T1000 (cell line): ENCODE measurements at places on chromosomes 7 and 10.

- peak; percentile 11 for DNase-seq
Observed at GRCh38 chr7:70143075-70144044, 545.1 kb downstream of the AUTS2 start.

DNA sequence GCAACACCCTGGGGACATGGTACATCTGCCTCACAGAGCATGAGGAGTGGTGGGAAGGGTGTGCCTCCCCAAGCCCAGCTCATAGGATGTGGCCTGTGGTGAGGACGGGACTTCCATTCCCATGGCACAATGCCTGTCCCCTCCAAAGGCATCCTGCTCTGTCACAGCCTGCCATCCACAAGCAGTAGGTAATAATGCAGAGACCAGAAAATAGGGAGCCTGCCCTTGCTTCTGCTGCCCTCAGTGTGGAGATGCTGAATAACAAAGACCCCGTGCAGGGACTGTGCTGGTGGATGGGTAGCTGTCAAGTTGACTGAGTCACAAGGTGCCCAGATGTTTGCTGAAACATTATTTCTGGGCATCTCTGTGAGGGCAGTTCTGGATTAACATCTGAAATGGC is 199.9 kb upstream of the GRB10 start:
- DNase-seq = no peak

- no peak for DNase-seq
Observed at GRCh38 chr10:100877461-100877850, 35.3 kb upstream of the SLF2 start.

DNA sequence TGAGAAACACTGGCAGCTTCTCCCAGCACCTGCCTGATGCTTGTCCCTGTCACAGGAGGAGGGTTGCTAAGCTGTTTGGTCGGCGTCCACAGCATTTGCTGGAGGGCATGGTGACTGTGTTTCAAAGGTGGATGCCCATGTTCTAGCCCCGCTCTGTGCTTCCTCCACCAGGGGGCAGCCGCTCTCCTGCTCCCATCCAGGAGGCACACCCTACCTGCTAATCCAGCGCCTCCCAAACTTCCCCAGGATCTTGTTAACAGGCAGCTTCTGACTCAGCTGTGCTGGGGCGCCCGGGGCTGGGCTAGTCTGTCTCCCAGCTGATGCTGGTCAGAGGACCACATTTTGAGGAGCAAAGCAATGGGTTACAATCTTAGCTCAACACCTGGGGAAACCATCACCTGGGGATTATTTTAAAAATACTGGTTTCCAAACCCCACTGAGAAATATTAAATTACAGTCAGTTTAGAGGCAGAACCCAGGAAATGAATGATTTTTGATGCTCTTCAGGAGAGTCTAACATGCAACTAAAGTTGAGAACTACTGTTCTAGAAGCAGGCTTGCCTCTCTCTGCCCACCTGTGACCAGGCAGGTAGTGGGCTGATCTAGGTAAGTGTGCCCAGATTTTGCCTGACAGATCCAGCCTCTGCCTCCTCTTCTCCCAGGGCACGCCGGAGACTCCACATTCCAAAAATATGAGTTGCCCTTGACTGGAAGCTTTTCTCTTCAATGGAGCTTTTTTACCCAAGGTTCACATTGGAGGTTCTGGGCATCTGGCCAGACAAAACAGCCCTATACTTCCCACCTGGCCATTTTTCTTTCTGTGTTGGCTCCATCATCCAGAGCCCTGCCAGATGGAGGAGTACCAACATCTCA is 92.7 kb upstream of the GPR26 start:
- DNase-seq = no peak

DNA sequence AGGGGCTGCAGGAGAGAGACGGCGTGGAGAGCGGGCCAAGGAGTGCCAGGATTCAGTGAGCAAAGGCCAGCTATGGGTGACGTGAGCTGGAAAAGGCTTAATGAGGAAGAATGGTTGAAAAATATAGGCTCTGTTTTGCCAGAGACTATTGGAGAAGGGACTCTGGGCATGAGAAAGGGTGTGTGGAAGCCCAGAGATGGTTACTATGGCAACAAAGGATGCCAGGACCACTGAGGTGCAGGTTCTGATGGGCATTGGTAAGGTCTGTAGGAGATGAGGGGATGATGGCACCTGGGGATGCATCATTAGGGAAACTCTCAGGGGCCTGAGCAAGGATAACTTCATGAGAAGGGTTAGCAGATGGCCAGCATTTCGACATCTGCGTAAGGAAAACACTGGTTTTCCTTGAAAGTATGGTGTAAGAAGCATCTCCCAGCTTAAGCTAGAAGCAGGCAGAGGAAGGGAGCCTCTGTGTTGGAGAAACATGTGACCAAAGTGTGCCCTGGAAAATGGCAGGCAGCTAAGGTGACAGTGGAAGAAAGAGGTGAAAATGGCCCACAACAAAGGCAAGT is 21.6 kb upstream of the FAM180A start:
- DNase-seq = no peak

DNA sequence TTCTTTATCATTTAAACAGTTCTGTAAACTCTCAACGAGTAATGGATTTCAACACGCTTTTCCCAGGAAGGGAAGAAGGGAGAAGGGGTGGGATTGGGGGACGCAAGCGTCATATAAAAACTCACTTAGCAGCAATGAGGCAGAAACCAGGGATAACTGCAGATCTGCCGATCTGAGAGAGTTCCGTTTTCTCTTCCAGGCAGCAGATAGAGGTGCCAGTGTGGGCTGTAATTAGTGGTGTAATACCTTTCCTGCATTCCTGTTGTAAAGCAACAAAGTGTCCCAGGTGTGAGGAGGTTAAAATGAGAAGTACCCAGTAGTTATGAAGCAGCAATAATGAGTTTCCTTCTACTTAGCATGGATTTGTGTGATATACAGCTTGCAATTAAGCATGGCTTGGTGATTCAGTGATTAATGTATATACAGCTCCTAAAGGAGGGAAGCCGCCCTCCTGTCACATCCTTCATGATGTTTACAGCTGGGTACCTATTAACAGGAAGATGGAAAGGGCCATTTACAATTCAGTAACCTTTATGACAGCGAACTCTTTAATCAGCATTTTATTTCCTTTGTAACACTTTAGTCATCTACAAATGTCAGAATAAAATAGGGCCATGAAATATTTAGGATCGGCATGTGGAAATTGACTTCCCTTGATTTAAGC is 271.9 kb downstream of the LRMDA start:
- DNase-seq = no peak

DNA sequence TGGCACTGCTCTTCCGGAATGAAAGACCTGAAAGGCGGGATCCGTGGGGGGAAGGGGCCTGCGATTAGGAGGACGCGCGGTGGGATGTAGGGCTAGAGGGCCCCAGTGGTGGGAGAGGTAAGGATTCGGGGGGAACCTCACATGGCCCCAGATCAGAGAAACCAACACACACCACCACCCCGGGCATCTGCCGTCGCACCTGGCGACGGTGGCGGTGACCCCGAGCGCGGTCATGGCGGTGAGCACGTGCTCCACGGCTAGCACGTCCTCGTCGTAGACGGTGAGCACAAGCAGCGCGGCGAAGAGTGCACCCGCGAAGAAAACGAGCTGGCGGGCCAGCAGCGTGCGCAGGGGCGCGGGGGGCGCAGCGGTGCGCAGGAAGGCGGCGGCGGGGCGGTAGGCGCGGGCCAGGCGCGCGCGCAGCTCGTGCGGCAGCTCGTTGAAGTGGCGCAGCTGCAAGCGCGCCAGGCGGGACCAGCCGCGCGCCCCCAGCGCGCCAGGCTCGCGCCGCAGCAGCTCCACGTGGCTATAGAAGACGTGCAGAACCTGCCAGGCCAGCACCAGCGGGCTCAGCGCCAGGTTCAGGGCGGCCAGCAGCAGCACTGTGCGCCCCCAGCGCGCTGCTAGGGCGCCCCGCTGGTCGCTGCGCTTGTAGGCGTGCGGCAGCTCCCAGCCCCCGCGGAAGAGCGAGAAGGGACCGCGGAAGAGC is 5.7 kb downstream of the ATG9B start:
- DNase-seq = no peak
